ENCODE measurements at places on chromosomes 4 and X.

DNA sequence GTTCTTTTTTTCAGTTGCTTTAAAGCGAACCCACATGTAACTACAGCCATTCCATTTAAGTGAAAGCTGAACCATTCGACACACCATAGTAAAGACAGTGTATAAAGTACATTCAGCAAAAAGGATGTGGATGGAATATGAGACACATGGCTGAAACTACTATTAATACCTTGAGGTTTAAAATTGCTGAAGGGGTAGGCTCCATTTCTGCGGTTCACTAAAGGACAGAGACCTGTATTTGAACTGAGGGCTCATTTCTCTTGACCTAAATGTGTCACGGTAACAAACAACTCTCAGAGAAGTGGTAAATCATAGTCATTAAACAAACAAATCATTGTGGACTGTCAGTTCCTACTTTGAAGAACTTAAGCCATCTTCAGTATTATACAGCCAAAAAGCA, 1085.6 kb upstream of the TENM3 start:
- no peak for DNase-seq

GRCh38 chr4:99404595-99405287, 30.4 kb downstream of the ADH7 start:
- no peak for DNase-seq

DNA sequence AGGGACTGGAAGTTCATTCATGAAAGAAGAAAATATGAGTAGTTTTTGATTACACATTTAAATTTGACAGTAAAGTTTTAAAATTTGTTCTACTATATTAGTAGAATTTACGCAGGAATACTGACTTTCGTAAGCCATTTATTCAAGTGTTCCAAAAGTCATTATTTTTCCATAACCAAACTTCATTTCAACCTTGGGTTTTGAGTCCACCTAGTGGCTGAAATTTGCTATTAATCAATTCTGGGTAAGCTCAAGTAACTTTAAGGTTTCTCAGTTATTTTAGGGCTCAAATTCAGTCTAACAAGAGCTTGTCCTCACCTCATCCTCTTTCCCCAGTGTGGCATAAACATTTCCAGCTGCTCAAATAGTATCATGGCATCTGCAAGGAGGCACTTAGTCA, 175.4 kb downstream of the SH3BGRL start:
- no peak for DNase-seq

DNA sequence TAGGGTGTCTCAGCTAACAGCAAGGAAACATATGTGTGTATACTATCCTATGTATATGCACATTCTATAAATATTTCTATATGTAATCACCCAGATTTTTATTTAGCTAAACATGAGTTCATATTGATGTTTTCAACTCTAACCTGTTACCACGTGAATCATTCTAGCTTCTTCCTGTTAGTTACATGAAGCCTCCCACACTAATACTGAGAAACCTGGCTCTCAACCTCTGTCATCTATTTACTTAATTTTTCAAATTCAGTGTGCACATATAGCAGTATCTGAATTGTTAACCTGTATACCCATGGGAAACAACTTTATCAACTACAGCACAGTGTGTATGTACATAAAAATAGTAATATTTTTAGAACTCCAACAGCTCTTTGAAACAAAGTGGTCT, 57.3 kb downstream of the KLF8 start:
- no peak for DNase-seq

GRCh38 chrX:153832728-153833127, 2.4 kb upstream of the PDZD4 start:
- DNase-seq: peak; percentile 56

- DNase-seq: no peak
Measured at GRCh38 chrX:118325453-118325852, 20.5 kb upstream of the WDR44 start.

DNA sequence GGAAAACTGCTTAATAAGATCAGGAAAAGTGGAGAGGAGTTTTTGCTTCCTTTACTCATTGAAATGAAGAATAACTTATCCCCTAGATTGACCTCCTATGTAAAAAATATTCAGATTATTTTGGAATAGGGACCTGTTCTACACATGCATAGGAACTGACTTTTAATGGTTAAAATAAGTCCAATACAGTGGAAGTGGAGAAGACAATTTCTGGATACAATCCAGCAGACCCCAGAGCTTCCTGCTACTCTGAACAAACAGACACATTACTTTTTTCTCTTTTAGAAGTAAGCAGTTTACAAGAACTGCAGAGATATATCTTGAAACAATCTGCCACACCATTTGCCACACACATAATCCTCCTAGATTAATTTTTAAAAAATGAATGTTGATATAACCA, 129.7 kb downstream of the PPA2 start:
- DNase-seq: no peak

- peak; percentile 94 for DNase-seq
Measured at GRCh38 chr4:95548738-95549245, at the start of gene UNC5C. TSS of gene UNC5C (minus strand) at chr4:95548973.

DNA sequence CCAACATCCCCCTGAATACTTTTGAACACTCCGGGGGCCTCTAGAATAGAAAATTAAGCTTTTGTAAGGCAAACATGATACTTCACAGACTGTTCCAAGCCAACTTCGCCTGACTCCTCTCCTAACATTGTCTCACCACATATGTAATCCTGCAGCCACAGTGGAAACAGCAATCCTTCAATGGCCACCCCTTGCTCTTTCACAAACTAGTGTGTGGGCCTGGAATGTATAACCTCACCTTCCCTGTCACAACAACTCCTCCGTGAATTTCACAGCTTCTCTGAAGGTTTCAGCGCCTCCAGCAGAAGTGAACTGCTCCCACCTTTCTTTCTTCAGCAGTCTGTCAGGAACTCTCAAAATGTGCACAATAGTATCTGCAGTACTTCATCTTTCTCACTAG, 185.1 kb downstream of the ADGRL3 start:
- no peak for DNase-seq

- no peak for DNase-seq
Measured at GRCh38 chrX:1658071-1658491, 43.2 kb downstream of the ASMT start.

GRCh38 chr4:72314869-72315268, 254.2 kb downstream of the ADAMTS3 start:
- no peak for DNase-seq

DNA sequence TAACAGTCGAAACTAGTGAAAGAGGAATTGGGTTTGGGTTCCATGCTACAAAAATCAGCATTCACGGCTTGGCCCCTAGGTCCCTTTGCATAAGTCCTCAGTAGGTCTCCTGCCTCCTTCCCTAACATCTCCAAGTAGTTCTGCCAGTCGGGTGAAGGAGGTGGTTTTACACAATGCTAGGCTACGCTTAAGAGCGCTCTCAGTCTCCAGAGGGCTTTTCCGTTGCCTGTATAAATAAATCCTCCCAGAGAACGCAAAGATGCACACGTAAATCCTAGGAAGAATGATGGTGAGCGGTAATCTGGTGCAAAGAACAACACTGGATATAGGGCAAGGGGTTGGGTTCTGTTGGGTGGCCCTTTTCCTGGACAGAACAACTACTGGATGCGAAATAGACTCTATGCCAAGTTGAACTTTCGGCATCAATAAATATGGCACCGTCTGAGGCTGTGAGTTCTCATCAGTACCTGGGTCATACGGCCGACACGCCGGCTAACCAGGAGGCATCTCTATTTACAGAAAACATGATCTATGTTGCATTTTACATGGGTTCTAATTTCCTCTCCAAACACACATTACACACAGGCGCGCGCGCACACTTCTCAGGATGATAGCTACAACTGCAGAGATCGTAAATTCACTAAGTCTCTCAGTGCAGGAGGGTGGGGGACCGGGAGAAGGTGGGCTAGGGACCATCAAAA, 1.3 kb downstream of the CAMK2D start:
- peak; percentile 60 for DNase-seq

DNA sequence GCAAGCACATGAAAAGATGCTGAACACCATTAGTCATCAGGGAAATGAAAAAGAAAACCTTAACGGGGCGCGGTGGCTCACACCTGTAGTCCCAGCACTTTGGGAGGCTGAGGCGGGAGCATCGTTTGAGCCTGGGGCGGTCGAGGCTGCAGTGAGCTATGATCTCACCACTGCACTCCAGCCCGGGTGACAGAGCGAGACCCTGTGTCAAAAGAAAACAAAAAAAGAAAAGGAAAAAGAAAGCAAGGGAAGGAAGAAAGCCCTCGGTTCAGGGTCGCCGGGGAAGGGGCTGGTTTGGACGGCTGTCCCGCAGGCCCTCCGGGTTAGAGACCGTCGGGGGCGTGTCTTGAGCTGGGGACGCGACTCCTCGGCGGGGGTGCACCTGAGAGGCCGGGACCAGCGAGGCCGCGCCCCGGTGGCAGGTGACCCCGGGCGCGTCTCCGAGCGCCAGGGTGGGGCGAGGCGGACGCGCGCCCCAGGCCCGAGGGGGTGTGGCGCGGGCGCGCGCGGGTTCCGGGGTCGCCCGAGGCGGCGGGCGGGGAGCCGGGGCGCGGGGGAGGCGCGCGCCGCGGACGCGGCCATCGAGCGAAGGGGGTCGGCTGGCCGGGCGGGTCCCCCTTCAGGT, 478 bp upstream of the PLXNA3 start:
- DNase-seq: peak; percentile 69

DNA sequence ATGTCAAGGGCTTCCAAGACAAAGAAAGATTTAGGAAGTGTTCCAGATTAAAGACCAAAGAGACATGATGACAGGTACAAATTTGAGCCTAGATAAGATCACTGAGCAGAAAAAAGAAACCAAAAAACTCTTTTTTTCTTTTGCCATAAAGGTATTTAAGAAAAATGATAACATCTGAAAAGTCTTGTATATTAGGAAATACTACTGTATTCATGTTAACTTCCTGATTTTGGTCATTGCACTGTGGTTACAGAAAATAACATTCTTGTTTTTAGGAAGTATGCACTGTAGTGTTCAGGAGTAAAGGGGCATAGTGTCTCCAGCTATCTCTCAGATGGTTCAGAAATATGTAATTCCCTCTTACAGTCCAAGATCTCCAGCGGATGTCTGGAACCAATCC, 37.1 kb downstream of the RWDD4 start:
- no peak for DNase-seq

DNA sequence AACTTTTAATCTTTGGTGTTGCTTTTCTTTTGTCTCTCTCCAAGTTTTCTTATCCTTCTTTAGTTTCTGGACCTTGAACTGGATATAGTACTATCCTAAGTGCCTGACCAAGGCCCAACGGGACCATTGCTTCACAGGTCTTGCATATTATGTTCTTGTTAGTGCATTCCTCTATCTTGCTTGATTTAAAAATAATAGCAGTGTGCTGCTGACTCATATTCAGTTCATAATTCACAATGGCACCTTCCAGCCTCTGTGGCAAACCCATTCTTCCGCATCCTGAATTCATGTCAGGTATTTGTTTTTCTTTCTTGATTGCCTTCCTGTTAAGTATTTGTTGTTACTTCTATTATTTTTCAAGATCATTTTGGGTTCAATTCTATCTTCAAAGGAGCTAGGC, 197.1 kb upstream of the GIMD1 start:
- DNase-seq: no peak

DNA sequence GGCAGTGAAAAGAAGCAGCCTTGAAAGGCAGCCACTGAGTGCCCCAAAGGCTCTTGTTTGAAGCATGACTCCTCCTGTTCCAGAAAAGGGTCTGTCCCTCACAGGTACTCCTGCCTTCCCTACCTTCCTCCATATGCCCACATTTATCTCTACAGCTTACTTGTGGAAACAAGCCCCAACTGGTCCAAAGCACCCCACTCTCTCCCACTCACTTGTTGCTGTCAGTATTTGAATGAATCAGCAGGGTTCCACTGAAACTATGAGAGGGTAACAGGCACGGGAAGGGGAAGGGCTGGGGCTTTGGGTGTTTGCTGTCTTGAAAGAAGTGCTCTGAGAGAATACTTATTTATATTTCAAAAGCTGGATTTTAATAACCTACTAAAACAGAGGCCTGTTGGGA, 34.9 kb downstream of the GPR143 start:
- DNase-seq: no peak

GRCh38 chrX:71928856-71929255, 18.2 kb downstream of the NHSL2 start:
- DNase-seq: no peak

DNA sequence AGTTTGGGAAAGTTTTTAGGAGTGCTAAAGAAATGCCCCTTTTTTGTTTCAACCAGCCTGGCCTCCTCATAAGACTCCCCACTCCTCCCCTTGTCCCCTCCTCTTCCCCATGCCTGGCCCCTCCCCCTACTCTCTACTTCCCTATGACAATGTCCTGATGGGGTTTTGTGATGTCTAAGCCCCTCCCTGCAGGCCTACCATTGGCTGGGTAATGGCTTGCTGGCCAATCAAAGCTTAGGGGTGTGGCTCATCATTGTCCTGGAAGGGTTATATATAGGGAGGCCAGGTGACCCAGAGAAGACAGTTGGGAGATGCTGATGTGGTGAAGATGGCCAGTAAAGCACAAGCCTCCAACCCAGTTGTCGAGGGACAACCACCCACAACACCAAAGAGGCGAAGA, 48.2 kb upstream of the PASD1 start:
- no peak for DNase-seq

DNA sequence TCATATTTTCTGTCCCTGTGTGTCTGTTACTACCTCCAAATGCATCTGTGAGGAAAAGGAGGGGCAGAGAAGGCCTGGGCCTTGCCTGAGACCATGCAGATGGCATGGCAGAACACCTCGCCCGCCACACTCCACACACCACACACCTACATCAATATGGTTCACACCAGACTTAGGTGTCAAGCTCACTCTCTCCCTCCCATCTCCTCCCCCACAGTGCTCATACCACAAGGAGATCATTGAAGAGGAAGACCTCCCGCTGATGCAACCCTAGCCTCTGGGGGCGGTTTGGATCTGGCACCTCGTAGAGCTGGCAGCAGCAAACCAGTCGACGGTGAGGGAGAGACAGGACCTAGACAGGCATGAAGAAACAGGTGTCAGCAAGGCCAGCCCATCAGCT, 16.6 kb upstream of the KDM5C start:
- DNase-seq: no peak

DNA sequence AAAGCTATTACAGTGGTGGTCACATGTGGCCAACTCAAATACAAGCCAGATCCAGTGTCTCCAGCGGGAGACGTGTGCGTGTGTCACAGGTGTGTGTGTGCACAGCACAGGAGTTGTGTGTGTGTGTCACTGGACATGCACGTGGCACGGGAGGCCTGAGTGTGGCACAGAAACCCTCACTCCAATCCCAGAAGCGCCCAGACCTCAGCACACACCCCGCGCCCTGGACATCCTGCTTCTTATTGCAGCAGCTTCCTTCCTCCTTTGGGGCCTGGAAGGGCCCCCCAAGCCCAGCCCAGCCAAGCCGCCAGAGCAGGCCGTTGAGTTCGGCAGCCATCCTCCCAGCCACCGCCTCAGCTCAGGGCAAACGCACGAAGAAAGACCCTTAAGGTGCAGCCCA, 37.9 kb downstream of the ACOX3 start:
- DNase-seq: no peak
